ENCODE measurements at places on chromosomes 1 and 21.
A peak's percentile ranks its signal among the peaks of the same experiment; 100 is the strongest.

- no peak for DNase-seq
These were observed 90.1 kb upstream of the ACTRT2 start for GRCh38 chr1:2930913-2931723.

GRCh38 chr1:65994223-65994622 is 201.5 kb downstream of the PDE4B start:
- no peak for DNase-seq

DNA sequence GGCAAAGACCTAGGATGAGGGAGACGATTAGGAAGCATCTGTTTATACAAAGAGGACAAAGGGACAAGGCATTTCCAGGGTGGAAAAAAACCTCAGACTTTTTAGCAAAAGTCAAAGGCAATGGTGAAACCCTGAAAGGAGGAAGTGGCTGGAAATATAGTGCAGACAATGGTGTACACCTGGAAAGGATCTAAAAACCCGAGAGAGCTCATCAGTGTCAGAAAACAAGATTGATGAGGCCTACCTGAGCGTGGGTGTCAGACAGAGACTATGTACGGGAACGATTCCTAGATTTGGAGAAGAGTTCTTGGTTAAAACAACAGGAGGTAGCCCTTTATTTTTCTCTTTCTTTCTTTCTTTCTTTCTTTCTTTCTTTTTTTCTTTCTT is 68.8 kb upstream of the HUNK start:
- no peak for DNase-seq

GRCh38 chr1:206933333-206933945 is 11.7 kb upstream of the FCMR start:
- DNase-seq: peak; percentile 47

DNA sequence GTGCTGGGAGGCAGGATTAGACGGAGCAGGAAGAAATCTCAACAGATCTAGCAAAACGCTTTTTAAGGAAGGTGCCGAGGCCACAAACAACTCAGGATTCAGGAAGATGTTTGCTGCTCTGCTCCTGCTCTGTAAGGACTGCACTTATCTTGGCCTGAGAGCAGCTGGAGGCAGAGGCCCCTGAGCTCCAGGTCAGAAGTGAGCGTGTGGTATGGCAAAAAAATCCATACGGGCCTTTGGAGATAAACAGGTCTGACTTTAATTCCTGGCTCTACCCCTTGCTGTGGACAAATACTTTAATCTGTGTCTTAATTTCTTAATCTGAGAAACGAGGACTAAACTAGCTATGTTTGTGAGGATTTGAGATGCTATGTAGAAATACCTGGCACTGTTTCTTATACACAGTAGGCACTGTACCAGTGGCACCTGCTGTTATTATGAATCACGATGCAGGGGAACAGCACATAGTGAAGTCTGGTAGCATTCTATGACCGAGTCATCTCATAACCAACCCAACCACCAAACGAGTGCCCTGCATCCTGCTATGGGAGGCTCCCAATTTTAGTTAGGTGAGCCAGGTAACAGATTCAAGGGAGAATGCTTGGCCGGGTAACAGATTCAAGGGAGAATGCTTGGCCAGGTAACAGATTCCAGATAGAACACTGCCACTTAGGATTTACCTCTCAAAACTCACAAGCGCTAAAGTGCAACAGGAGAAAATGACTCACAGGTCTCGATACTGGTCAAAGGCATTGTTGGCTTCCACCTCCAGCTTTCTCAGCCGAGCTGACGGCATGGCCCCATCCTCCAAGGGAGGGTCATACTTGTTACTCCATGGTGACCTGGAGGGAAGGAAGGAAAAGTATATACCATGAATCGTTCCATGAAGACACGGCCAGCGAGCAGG is 65.9 kb downstream of the SLC66A1 start:
- DNase-seq: no peak

DNA sequence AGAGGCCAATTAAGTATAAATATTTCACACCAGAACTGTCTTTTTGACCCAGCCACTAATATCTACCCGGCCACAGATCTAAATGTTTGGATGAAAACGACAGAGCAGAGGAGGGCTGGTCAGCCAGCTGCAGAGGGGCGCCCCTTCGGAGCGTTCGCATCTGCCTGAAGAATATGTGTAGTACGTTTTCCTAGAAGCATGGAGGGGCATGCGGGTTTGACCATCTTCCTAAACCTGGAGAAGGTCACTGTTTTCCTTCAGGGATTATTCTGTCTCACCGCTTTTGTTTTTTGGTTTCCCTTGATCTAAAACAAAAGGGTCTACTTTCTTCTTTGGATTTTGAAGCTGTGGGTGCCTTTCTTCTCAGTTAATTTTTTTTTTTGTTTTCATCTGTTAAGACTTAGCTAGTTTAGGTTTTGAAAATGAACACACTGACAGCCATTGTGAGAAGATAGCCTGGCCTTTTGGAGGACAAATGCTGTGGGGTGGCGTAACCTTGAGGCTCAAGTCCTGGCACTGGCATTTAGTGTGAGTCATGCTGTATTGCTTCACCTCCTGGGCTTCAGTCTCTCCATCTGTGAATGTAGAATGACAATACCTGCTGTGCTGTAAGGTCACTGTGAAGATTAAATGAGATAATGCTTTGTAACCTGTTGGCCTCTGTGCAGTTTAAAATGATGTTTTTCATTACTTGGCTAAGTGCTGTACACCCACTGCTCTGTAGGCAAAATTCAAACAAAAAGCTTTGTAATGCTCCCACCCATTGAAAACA is 74.1 kb upstream of the IRF2BP2 start:
- DNase-seq: no peak

- DNase-seq: no peak
These were observed 39.0 kb downstream of the LRRC71 start for GRCh38 chr1:156959414-156959813.

DNA sequence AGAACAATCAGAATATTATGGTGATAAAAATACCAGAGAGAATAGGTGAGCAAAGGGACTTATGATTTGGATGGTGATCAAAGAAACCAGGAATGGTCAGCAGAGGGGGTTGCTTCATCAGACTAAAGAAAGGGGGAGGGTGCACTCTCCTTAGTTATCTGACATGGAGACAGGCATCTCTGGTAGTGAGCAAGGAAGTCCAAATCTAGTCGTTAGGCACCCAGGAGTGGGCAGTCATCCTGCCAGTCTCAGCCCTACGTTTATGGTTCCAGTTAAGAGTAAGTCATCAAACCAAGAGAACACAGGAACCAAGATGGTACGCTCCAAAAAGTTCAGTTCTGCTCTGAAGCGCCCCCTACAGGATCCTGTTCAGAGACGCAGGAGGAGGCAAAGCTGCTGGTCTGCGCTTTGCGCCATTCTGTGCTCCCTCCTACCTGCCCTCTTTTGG is 28.6 kb downstream of the EBNA1BP2 start:
- no peak for DNase-seq

GRCh38 chr1:65114322-65114721 is 33.7 kb upstream of the AK4 start:
- no peak for DNase-seq

- no peak for DNase-seq
These were observed 5.8 kb upstream of the CHI3L2 start for GRCh38 chr1:111221633-111222291.

DNA sequence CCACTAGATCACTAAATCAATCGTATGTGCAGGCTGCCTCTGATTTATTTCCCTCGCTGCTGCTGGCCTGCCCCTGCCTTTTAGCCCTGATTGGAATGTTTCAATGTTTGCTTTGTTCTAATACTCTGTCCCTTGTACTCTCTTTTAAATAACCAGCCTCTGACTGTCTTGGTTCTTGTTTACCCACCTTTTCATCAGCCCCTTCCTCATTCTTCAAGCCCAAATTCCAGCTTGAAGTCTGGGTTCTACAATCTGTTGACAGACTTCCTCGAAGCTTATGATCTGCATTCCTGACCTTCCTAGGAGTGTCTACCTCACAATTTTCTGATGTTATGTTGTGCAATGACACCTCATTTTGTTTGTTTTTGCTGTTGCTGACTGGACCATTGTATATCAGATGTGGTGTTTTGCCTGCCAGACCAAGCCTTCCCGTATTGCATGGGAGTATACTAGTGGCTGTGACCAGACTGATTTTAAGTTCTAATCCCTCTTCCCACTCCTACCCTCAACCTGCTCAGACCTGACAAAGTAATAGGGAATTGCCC is 46.6 kb upstream of the APOBEC4 start:
- no peak for DNase-seq

- peak; percentile 94 for DNase-seq
These were observed 3.0 kb upstream of the ID3 start for GRCh38 chr1:23562137-23562876.

DNA sequence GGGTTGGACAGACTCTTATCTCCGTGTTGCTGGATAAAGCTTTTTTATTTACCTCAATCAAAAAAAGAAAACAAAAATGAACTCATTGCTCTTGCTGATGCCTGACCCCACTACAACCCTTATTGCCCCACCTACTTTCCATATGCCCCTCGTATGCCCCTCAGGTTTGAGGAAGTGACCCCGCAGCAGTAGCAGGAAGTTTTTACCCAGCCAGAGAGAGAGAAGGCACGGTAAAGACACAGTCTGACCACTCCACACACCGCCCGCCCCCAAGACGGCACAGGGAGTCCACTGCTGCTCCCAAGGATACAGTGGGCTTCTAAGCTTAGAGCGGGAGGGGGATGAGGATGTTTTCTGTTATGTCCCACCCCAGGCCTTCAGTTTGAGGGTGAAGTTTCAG is 9.8 kb downstream of the PLEKHO1 start:
- DNase-seq: no peak

GRCh38 chr1:175648927-175649326 is 94.5 kb downstream of the TNR start:
- DNase-seq: no peak

GRCh38 chr1:219928791-219929118 is 398 bp upstream of the SLC30A10 start:
- DNase-seq: no peak

- no peak for DNase-seq
These were observed 23.2 kb downstream of the LYST start for GRCh38 chr1:235843461-235843961.

DNA sequence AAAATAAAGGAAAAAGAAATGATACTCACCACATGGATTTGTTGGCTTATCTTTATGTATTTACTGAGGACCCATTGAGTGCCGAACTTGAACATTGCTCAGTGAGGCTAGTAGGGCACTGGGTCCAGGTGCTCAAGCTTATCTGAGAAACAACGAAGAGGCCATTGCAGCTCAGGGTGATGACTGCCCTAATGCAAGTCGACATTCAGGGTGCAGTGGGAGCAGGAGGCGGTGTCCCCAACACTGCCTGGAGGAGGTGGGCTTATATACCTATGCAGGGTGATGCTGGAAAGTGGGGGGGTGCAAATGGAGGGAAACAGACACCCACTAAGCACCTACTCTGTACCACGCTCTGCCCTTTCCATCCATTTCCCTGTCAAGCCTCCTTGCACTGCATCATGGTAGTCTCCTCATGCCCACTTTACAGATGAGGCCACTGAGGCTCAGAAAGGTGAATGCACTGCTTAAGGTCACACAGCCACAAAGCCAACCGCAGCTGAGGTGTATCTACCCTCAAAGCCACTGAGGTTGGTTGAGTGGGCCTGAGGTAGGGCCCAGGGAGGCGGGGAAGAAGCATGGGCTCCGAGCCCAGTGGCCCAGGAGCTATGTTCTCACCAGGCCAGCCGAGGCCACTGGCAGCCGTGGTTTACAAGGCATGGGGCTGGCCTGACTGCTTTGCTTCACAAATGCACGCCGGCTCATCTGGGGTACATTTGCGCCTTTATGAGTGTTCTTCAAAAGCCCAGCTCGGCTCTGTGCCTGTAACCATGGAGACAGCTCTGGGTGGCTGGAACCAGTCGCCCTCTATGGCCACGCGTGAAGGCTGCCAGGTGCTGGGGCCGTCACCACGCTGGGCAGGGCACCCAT is 103.8 kb downstream of the EPHB2 start:
- DNase-seq: no peak

DNA sequence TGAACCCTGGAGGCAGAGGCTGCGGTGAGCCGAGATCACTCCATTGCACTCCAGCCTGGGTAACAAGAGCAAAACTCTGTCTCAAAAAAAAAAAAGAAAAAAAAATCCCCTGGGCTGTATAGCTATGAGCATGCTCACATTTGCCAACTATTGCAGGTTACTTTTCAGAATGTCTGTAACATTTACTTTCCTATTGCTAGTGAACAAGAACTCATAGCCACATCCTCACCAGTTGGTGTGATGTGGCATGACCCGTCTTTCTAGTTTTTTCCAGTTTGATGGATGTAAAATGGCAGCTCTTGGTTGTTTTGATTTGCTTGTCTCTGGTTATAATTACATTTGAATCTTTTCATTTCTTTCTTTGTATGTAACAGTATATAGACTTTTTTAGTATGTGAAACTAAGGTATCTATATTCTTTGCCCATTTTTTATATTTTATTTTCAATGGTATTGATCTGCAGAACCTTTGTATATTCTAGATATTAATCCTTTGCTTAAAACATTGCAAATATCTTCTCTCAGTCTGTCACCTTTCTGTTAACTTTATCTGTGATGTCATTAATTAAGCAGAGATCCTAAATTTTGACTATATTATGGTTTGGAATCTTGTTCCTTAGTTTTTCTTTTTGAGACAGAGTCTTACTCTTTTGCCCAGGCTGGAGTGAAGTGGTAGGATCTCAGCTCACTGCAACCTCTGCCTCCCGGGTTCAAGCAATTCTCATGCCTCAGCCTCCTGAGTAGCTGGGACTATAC is 11.6 kb downstream of the MED18 start:
- no peak for DNase-seq

DNA sequence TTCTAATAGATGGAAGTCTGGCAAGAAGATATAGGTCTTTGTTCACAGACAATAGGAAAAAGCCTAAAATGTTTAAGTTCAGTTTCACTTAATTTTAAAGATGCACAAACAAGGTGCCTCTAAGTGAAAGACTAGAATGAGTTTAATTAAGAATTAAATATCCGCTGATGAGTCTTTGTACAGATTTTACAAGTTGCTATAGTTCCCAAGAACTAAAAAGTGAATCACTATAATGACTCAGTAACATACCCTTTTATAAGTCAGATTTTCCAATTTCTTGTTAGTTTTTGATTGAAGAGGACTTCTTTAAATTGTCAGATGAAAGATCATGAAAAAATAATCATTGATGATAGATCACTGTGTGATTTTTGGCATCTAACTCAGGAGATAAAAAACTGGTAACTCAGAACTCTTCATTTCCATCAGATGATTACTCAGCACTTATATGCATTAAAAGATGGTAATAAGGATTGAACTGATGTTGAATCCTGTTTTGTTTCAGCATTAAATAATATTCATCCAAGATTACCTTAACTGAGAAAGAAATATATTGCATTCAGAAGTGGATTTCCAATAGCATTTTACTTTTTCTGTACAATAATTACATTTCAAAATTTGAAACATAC is 59.0 kb upstream of the ST6GALNAC3 start:
- DNase-seq: no peak

DNA sequence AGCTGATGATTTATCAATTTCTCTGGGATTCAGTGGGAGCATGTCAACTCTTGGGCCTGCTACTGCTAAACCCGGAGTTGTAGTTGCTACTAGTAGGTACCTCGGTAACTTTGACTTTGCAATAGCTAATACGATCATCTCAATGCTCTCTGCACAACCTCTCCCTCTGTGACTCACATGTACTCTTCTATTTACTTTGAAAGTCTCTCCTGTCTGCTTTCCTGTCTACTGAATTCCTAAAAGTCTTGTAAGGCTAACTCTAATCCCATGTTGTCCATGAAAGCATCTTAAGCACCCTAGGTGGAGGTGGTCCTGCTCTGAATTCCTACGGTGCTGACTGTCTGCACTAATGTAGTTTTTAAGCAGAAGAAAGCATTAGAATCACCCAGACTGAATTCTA is 29.3 kb downstream of the SLC9C2 start:
- no peak for DNase-seq

- no peak for DNase-seq
These were observed 41.2 kb downstream of the RHOU start for GRCh38 chr1:228776449-228776848.

Measured in hepatic stellate cell (primary cell).